Suppressor macrophage treated with lipopolysaccharide for 1 hour (primary cell): ENCODE measurements at places on chromosomes 12 and 14.

DNA sequence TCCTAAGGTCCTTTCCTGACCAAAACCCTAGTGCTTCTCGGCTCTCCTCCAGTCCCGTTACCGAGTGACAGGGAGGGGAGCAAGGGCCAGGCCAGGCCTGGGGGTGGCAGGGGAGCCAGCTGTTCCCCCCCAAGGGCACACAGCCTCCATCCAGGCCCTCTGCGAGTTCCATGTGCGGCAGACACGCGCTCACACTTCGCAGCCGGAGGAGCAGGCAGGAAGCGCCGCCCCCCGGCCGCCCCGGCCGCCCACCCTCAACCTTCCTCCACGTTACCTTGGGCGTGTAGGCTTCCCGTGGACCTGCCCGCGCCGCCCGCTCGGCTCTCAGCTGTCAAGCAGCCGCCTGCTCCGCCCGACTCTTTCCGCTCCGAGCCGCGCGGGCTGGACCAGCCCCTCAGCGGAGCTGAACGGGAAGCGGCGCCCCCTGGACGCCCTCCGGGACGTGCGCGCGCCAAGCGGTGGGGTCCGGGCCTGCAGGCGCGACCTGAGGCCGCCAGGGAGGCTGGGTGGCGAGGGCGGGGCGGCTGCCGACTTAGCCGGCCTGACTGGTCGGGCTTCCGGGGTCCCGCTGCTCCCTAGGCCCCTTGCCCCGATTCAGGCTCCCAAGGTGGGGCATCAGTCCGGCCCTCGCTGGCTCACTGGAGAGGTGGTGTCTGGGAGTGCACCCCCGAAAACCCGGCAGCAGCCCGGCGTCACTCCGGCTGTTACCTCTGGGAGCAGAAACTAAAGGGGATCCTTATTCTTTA lies at the start of gene CRACR2A:
Gene CRACR2A (minus strand): TSS at position 369 of the 746 bp plus-strand sequence. CDS start 56,110 bp downstream, outside the sequence.
- peak; percentile 65 for DNase-seq

DNA sequence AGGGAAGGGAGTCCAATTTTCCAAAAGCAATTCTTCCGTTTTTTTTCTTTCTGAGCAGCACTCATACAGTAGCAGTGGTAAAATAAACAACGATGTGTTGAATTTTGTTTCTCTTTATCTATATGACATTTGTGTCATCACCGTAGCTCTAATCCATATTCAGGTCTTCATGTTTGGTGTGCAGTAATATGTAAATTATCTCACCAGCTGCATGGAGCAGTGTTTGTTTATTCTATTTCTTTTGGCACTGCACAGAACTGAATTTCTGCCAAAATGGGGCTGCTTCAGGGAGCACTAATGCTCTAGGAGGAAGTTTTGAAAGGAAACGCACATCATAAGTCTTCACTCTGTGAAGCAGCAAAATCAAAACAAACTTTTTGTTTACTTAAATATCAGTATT lies 130.0 kb upstream of the NPAS3 start:
- no peak for DNase-seq

GRCh38 chr12:95548539-95549391 lies 2.5 kb downstream of the USP44 start:
- DNase-seq, result peak; percentile 66

- DNase-seq, result no peak
Measured at GRCh38 chr12:65603438-65604351, 220.6 kb upstream of the HMGA2 start.

GRCh38 chr12:60230056-60230455 lies 634.2 kb downstream of the SLC16A7 start:
- no peak for DNase-seq

DNA sequence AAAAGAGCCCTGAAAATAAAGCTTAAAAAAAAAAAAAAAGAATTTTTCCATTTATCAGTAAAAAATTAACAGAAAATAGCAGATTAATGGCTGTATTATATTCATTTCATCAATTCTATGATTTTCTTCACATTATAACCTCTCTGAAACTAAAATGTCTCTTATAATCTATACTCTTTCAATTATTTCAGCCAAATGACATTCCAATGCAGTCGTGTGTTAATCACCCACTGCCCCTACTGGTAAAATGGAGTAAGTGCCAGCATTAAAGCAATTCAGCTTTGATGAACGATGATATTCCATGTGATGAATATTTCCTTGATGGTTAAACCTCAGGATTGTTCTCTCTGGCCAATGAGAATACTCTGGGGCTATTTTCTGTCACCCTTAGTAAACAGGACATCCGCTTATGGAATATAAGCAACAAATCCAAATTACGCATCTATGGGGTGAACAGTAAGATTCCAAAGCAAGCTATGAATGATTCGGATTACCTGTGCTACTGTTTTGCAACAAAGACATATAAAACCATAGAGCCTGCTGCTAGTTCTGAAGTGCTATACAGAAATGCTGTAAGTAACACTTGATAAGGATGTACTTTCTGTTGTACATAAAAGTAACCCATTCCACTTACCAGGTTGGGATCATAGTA lies 20.3 kb upstream of the SYCP3 start:
- peak; percentile 60 for DNase-seq

GRCh38 chr14:33768458-33768830 lies 182.4 kb downstream of the EGLN3 start:
- no peak for DNase-seq

DNA sequence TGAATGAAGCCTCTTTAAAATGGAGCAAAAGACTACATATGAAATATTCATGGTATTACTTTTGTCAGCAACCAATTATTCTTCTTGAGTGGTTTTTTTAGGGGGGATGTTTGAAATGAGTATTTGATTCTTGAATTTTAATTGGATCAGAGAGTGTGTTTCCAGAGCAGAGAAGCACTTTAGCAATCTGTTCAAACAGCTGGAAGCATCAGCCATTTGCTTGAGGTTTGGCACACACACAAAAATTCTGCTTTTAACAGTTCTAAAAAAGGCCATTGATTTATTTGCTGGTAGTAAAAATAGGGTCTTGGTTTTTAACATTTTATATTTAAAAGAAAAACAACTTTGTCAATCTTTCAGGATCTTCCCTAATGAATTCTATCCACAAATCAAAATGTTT lies 292.7 kb downstream of the LRFN5 start:
- no peak for DNase-seq

GRCh38 chr12:25126746-25127145 lies 68.2 kb downstream of the DNAI7 start:
- DNase-seq, result no peak

- DNase-seq, result no peak
Measured at GRCh38 chr12:108228746-108229145, 99.7 kb downstream of the WSCD2 start.

- DNase-seq, result no peak
Measured at GRCh38 chr12:122013136-122013535, 8.5 kb upstream of the BCL7A start.

DNA sequence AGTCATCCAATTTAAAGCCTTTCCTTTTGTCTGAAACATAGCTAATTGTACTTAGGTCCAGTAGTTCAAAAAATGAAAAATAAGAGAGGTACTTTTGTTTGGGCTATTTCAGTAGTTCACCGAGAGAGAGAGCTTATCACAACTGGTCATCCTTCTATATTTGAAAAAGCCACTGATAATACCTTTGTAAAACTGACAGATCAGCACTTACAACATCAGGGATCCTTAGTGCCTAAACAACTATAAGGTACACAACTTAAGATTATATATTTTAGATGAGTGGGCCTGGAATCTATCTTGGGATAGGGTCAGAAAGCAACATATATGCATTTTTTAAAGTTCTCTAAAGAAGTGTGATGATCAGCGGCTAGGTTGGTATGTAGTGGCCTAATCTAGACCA lies 97.9 kb downstream of the SOX5 start:
- DNase-seq, result no peak

DNA sequence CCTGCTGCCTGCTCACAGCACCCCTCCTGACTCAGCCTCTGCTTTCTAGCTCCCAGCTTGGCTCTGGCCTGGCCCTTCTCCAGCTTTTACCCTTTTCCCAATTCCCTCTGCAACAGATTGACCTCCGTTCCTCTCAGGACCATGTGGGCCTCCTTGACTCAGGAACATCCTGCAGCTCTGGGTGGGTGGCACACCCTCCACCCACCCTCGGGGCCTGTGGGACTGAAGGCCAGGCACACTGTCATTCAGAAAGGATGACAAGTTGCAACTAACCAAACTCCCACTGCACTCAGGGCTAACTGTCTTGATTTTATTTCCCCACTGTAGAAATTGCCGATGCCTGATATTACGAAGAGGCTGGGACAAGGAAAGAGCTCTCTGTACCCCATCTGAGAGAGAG lies 59.4 kb downstream of the HELB start:
- no peak for DNase-seq

DNA sequence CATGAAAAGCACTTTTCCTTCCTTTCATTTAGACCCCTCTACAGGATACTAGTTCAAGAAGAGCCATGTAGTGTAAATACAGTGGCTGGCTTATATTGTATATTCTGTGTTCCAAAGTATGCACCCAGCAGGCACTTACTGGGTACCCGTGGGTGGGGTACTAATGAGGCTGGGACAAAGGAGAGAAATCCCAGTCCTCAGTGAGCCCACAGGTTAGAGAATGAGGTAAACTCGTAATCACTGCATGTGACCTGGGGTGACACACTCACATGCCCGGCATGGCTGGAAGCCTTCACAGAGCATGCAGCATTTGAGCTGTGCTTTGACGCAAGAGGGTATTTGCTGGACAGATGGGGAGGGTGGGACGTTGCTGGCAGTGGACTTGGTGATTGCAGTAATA lies 17.1 kb downstream of the SLC24A4 start:
- no peak for DNase-seq

- DNase-seq, result no peak
Measured at GRCh38 chr14:104282332-104283196, 144.2 kb downstream of the KIF26A start.

- no peak for DNase-seq
Measured at GRCh38 chr12:39966721-39967120, 139.2 kb downstream of the SLC2A13 start.

GRCh38 chr12:124527861-124528561 lies 39.4 kb downstream of the NCOR2 start:
- DNase-seq, result no peak

DNA sequence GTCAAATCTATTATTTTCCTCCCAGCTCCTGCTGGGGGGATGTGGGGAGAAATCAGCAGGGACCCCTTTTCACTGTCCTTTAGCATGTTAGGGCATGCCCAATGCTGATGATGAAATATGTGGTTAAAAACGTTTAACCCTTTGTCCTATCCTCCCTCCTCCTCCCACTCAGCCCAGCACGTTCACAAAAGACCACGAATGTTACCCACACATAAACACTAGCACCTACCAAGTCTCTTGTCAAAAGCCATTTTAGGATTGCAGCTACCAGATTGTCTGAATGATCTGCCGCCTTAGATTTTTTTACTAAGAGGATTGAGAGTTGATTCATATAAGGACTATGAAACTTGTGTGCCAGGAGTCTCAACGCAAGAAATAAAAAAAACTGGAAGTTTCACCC lies 70.4 kb downstream of the TBK1 start:
- DNase-seq, result no peak

GRCh38 chr12:6312529-6313325 lies 2.2 kb downstream of the PLEKHG6 start:
- peak; percentile 90 for DNase-seq

GRCh38 chr14:100816286-100816949 lies 9.5 kb upstream of the MEG3 start:
- DNase-seq, result no peak

DNA sequence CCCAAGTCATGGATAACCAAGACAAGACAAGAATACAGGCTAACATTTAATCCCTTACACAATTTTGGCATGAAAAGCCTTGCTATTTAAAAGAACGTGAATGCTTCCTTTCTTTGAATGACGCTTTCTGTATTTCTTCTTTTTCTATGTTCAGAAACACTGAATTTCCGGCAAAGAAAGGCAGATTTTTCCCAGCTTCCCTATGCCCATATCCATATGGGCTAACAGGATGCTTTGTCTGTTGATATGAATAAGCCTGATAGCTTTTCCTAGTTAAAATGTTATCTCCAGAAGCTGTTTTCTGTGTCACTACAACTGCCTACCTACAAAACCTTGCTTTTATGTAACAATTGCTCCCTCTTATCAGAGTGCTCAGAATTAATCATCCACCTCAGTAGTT lies 38.3 kb upstream of the CACNA2D4 start:
- no peak for DNase-seq

- no peak for DNase-seq
Measured at GRCh38 chr12:52044292-52044983, 6.8 kb upstream of the NR4A1 start.

GRCh38 chr12:10716277-10716676 lies 6.8 kb downstream of the YBX3 start:
- no peak for DNase-seq

DNA sequence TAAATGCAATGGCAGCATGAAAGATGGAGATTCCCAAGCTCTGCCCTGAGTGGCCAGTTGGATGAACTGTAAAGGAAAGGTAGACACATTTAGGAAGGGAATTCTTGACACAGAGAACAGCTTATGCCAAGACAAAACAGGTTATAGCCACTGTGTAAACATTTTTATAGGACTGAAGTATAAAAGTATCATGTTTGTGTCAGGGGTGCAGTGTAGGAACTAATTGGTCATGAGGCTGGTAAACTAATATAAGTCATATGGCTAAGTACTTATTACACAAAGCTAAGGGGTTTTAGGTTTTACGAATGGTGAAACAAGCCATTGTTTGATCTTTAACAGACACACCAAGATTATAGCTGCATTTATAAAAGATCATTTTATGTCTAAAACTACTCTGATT lies 207.7 kb upstream of the SLC16A7 start:
- DNase-seq, result no peak

- DNase-seq, result no peak
Measured at GRCh38 chr12:108989376-108989775, 31.5 kb downstream of the SVOP start.

DNA sequence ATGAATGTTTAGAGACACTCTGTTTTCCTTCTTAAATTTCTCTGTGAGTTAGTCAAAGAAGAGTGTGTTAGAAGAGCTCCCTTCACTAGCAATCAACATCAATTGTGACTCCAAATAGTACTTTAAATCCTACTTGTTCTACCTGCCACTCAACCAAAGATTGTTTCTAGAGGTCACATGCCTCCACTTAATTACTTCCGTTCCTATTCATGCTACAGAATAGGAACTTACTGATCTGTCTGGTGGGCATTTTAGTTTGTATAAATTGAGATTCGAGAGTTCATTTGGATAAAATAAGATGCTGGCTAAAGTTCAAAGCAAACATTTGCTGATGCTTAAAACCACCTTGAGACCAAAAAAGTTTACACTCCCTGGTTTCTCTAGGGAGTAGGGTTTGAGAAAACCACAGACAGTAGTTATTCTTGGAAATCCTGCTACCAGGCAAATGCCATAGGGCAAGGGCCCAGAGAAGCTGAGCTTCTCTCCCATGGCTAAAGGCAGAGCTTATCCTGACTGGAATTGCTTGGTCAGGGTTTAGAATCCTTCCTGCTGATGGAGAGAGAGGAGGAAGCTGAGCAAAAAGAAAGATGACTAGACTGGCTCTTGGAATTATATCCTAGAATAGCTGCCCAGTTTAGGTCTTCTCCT lies 389.6 kb upstream of the ATP2B1 start:
- no peak for DNase-seq

GRCh38 chr12:105419606-105420005 lies 89.1 kb downstream of the C12orf75 start:
- no peak for DNase-seq
